ENCODE measurements at places on chromosomes 2 and 18.
A peak's percentile ranks its signal among the peaks of the same experiment; 100 is the strongest.

DNA sequence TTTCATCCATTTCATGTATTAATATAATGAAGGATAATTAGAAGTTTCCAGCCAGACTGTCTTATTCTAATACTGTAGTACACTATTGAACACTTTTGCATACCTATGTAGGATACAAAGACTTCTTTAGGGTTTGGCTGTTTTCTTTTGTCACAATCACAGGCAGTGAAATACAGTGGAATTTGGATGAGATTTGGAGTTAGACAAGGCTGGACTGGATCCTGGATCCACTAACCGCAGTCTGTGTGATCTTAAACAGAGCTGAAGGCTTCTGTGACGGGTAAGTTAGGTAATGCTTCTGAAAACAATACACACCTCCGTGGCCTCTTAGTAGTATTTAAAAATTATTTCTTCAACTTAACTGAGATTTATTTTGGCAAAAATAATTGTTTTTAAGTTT, 1128.6 kb upstream of the CDH2 start:
- no peak for DNase-seq
- H3K4me3 ChIP-seq, result no peak overlapping the region
- no peak overlapping the region for H3K27ac ChIP-seq

DNA sequence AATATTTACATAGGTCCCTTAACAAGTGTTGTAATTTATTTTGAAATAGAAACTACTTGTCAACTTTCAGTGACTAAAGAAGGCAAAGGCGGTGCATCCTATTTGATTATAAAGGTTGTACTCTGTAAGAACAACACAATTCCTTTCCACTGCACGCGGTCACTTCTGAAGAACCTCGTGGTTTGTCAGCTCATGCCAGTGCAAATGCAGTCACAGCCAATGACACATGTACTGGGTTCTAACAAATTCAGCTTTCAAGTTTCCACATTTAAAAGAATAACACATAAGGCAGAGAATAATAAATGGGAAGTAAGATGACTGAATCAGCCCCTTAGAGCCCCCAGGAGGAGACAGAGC, 39.7 kb downstream of the CYB5A start:
- H3K4me3 ChIP-seq, result no peak overlapping the region
- H3K27me3 ChIP-seq, result no peaks in the 10 kb centered on the region
- no peak overlapping the region for H3K27ac ChIP-seq

DNA sequence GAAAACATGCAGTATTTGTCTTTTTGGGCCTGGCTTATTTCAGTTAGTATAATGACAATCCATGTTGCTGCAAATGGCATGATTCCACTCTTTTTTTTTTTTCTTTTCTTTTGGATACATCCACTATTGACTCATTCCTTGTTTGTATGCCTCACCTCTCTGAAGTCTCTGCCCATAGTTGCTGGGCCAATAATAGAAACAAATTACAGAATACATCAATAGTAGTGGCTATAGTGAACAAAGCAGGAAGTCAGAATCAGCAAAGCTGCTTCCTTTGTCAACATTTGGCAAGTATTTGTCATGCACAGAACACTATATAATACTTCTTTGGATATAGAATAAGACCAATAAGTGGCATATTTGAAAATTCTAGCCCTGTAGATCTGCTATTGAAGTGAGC, 609.7 kb downstream of the STK39 start:
- DNase-seq, result no peak
- H3K27ac ChIP-seq, result no peak overlapping the region
- no peaks in the 10 kb centered on the region for H3K36me3 ChIP-seq
- H3K4me3 ChIP-seq, result no peak overlapping the region
- no peaks in the 10 kb centered on the region for H3K4me1 ChIP-seq

DNA sequence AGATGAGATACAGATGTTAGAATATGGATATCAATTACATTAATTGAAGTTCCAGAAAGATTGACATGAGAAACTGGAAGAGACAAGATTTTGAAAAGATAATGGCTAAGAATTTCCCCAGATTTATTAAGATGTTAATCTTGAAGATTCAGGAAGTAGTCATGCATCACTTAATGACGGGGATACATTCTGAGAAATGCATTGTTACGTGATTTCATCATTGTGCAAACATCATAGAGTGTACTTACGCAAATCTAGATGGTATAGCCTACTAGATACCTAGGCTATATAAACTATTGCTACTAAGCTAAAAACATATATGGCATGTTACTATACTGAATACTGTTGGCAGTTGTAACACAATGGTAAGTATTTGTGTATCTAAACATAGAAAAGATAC, 6.8 kb upstream of the CHMP3 start:
- no peak overlapping the region for H3K27ac ChIP-seq
- no peak for DNase-seq
- no peaks in the 10 kb centered on the region for H3K4me1 ChIP-seq
- H3K27me3 ChIP-seq, result no peaks in the 10 kb centered on the region
- H3K4me3 ChIP-seq, result no peak overlapping the region
- no peaks in the 10 kb centered on the region for H3K36me3 ChIP-seq

DNA sequence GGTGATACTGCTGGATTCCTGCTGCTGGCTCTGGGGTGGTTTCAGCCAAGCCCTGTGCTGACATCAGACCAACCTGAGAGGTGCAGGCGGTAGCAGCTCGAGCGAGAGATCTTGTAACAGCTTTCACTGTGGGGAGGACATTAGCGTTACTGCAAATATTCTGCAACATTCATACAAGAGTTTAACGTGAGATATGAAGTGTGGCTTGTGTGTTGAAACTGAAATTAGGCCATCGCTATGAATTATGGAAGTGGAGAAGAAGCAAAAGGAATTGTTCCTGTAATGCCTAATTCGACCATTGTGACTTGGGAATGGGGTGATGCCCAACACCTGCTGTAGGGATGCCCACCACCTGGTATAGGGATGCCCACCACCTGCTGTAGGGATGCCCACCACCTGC, 6.5 kb upstream of the MLPH start:
- no peak for DNase-seq
- H3K27ac ChIP-seq, result no peak overlapping the region
- H3K4me1 ChIP-seq, result peaks cover 20% of the 10 kb centered on the region
- H3K36me3 ChIP-seq, result no peaks in the 10 kb centered on the region
- H3K4me3 ChIP-seq, result no peak overlapping the region

DNA sequence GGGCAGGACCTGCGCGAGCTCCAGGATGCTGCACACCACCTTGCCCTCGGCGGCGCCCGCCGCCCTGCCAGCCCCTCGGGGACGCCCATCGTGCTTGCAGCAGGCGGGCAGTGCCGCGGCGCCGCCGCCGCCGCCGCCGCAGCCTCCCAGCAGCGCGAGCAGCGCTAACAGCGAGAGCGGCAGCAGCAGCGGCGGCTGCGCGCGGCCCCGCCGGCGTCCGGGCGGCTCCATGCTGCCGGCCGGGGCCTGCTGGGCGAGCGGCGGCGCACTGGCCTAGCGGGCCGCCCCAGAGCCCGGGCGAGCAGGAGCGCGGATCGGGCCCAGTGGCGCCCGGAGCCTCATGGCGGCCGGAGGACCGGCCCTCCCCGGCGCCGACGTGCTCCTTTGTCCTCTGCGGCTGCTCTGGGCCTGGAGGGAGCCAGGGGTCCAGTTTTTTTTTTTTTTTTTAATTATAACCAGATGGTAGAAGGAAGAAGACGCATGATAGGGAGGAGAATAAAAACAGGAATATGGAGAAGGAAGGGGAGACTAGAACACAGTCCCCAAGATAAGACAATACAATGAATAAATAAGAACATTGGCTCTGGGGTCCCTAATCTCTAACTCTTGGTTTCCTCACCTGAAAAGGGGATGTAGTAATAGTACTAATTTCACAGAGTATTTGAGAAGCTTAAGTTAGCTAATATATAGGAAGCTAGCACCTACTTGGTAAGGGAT, 17.1 kb upstream of the ANKRD62 start:
- H3K27ac ChIP-seq, result no peak overlapping the region
- DNase-seq, result no peak
- H3K27me3 ChIP-seq, result peaks cover 3% of the 10 kb centered on the region
- H3K4me3 ChIP-seq, result no peak overlapping the region
- no peaks in the 10 kb centered on the region for H3K36me3 ChIP-seq

DNA sequence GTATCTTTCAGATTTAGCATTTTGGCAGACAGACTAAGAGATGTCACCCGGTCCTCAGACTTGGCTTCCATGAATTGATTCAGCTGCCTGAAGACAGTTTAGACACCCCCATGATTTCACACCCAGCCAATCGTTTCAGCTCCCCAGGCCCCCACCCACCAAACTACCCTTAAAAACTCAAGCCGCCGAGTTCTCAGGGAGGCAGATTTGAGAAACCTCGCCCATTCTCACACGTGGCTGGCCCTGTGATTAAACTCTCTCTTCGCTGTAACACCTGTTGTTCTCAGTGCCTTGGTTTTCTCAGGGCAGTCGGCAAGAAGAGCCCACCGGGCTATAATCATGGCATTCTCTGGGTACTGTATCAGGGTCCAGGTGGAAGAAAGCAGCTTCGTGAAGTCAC, 35.2 kb downstream of the UXS1 start:
- H3K4me3 ChIP-seq, result no peak overlapping the region
- H3K27me3 ChIP-seq, result no peaks in the 10 kb centered on the region
- H3K4me1 ChIP-seq, result peaks cover 37% of the 10 kb centered on the region
- peaks cover 7% of the 10 kb centered on the region for H3K36me3 ChIP-seq
- no peak for DNase-seq

DNA sequence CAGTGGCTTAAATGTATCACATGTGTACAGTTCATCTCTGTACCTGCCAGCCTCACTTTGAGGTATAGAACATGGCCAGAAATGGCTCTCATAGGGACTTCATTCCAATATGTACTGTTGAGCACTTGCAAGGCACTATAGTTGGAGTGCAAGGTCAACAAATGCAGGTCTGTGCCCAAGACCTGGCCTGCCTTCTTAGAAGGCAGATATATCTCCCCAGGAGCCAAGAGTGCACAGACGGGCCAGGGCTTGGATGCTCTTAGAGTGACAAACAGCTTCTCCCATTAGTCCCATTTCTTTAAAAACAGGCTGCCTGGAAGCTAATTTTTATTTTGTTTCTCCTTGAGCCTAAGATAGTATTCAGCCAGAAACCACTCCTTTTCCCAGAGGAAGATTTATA, 7.3 kb downstream of the TEX261 start:
- H3K4me3 ChIP-seq, result no peak overlapping the region
- no peak overlapping the region for H3K27ac ChIP-seq
- H3K27me3 ChIP-seq, result no peaks in the 10 kb centered on the region
- DNase-seq, result no peak
- H3K36me3 ChIP-seq, result peaks cover 53% of the 10 kb centered on the region
- H3K4me1 ChIP-seq, result no peaks in the 10 kb centered on the region

DNA sequence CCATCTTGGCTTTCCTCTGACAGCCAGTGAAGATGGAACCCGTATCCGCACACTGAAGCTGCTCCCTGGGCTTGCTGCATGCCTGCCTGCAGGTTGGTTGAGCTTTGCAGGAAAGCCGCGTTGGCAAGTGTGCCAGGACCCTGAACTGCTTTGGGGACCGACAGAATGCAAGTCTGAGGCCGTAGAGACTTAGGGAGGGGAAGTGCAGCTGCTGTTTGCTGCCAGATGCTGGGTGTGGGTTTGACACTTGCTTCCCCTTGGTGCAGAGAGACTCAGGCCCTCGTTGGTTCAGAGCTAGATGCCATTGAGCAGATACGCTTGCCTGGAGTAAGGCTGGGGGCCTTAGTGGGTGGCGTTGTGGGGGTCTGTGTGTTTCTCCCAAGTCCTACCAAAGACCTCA, 13.1 kb upstream of the PHLPP1 start:
- no peak overlapping the region for H3K27ac ChIP-seq
- H3K36me3 ChIP-seq, result no peaks in the 10 kb centered on the region
- peaks cover 15% of the 10 kb centered on the region for H3K4me1 ChIP-seq
- H3K27me3 ChIP-seq, result no peaks in the 10 kb centered on the region
- H3K4me3 ChIP-seq, result no peak overlapping the region
- DNase-seq, result peak; percentile 46

DNA sequence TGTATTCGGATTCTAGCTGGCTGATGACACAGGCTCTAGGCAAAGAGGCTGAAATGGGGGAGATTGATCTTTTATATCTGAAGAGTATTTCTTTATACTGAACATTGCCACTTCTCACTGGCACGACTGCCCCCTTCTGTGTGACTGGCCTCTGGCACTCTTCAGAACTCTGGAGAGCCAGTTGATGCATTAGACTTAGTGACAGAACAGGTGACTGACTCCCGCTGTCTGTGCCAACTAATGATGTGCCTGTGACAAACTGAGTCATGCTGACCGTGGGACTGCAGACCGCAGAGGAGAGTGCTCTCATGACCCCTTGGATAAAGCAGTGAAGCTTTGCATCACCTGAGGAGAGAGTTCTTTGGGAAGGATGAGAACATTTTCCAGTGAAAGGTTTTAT, 14.4 kb downstream of the MGAT5 start:
- no peak overlapping the region for H3K4me3 ChIP-seq
- peaks cover 8% of the 10 kb centered on the region for H3K4me1 ChIP-seq
- H3K27me3 ChIP-seq, result no peaks in the 10 kb centered on the region
- peaks cover 10% of the 10 kb centered on the region for H3K36me3 ChIP-seq
- no peak overlapping the region for H3K27ac ChIP-seq
- no peak for DNase-seq

DNA sequence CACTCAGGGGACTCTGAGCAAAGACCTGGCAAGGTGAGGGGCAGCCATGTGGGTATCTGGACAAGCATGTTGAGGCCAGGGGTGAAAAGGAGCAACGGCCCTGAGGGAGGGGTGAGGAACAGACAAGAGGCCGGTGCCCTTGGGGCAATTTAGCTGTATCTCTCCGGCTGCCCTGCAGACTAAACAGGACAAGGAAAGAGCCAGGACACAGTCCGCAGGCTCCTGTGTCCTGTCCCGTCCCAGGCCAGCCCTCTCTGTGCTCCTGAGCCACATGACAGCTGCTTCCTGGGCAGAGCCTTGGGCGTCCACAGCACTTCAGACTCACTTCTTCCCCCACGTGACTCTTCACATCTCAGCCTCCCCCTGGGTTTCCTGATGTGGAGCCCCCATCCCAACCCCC, 206.1 kb downstream of the KLHL29 start:
- no peak overlapping the region for H3K4me3 ChIP-seq
- H3K27me3 ChIP-seq, result peaks cover 46% of the 10 kb centered on the region

DNA sequence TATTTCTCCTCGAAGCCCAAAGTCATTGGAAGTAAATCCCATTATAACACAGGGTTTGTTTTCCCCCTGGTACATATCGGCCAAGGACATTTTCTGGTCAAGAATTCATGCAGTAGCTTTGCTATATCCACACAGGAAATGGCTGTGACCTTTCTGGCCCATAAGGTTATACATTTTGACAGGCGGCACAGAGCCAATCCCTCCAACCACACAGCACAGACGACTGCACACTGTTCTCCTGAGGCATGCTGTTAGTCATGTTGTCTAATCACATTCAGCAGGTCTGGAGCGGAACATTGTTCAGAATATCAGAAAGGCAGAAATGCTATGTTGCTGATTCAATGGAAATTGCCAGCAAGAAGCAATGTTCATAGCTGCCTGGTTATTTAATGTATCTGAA, 742.3 kb upstream of the SLC8A1 start:
- H3K4me3 ChIP-seq, result no peak overlapping the region
- no peak for DNase-seq
- no peaks in the 10 kb centered on the region for H3K27me3 ChIP-seq
- no peak overlapping the region for H3K27ac ChIP-seq
- H3K36me3 ChIP-seq, result no peaks in the 10 kb centered on the region
